NCI-H1930 (cell line): ENCODE measurements at places on chromosomes 2 and 18.

DNA sequence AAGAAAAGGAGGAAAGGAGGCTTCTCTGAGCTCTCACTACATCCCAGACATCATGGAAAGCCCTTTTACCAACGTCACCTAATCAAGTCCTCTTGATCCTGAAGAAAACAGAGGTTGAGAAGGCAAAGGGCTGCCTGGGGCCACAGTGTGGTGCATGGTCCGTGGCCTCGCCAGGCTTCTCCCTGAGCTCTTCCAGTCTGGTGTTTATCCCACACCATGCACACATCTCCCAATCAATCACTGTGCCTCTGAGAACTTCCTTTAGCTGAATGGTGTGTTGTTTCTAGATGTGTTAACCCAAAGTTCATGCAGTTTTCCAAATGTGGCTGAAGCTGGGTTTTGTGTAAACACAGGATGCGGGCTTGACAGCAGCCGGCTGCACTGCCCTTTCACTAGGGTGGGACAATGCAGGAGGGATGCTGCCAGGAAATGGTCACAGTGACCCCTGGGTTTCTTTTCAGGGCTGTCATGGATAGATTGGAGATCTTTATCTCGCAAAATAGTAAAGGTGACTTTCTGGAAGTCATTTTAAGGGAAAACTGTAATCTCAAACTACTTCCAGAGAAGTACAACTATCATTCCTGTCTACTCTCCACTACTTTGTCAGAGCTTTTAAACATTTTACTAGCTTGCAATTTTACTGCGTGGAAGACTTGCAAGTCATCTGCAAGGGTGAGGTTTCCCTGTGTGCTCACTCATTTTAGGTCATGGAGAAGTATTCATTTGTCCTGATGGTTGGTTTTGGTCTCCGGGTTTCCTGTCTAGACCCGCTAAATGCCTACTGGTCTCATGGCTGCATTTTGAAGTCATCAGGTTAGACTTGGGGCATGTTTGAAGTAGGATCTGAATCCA is 54.6 kb downstream of the IL1R2 start:
- no peak for DNase-seq

- DNase-seq = no peak
These were observed 151.6 kb downstream of the DTNB start for GRCh38 chr2:25521665-25522387.

- no peak for DNase-seq
These were observed 53.9 kb downstream of the NCK2 start for GRCh38 chr2:105798595-105798994.

DNA sequence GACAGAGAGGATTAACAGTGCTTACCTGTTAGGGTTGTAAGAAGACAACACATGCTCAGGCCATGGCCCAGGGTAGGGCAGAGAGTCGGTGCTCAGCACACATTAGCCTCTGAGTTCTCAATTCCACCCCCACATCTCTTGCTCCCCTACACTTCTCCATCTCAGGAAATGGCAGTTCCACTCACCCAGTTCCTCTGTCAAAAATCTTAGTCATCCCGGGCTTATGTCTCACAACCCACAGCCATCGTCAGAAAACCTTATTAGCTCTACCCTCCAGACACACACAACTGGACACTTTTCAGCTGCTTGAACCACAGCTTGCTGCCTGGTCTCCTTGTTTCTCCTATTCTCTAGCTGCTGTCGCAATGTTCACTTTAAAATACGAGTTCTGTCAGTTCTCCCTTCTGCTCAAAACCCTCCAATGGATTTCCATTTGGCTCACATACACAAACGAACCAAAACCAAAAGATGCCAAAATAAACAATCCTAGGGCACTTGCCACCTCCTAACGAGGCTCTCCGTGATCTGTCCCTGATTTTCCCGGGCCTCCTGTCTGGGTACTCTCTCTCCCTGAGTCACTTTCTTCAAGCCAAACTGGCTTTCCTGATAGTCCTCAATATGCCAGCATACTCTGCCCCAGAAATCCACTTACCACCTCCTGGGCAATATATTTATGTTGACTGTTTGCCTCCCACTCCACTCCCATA is 89.7 kb downstream of the KCTD1 start:
- no peak for DNase-seq

GRCh38 chr2:99881901-99882591 is 260.3 kb downstream of the AFF3 start:
- no peak for DNase-seq

DNA sequence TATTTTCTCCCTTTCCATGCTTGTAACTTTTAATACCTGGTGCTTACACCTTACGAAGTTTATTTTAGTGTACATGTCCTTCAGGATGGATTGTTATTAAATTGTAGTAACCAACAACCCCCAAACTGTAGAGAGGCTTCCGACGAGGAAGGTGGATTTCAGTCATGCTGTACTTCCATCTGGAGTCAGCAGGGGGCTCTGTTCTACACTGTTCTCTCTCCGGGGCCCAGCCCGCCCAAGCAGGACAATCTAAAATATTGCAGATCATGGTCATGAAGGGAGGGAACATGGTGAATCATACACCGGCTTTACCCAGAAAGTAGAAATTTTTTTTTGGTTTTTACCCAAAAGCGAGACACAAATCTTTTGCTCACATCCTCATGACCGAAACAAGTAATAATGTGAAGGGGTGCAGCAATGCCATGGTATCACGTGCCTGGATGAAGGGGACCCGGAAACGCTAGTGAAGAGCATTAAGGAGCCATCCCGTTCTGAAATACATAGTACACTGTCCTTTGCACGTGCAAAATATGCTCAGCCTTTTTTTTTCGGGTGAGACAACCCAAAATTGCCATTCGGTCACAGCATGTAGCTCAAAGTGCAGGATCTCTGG is 884.8 kb downstream of the EPHA4 start:
- DNase-seq = no peak

DNA sequence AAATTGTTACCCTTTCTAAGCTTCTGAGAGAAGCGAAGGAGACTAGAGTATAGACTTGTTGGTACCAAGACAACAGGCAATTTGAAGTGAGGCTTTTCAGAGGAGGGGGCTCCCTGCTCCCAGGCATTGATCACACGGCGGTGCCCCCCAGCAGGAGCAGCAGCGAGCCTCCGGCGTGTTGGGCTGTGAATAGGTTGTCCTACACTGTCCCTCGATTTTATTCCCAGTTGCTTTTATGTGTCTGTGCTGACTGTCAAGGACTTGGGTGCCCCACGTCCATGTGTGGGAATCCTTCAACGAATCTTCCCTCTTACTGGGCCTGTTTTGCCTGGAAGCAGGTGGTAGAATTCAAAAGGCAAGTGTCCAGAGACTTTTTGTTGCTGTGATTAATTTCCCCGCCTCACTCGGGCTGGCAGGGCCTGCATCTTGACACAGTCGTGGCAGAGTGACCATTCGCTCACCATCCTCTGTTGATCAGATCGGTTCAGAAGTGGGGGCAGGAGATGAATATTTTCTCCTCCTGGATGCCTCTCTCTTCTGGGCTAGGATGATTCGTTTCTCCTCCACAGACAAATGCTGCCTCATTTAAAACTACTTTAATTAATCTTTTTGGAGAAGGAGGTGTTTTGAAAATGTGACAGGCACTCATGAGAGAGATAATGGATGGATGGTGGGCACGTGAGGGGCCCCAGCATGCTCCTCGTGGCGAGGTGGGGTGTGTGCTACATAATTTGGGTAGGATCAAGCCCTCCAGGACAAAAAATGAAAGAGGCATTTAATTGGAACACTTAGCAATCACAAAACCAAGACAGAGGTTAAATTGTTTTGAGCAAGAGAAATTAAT is 77.6 kb downstream of the SMIM21 start:
- no peak for DNase-seq

- peak; percentile 81 for DNase-seq
These were observed at the start of gene CNNM3 for GRCh38 chr2:96816127-96816835. CNNM3 (plus strand) TSS chr2:96816268; CDS start chr2:96816278, 10 bp downstream.

GRCh38 chr2:222284466-222284865 is 14.3 kb downstream of the PAX3 start:
- DNase-seq = no peak

DNA sequence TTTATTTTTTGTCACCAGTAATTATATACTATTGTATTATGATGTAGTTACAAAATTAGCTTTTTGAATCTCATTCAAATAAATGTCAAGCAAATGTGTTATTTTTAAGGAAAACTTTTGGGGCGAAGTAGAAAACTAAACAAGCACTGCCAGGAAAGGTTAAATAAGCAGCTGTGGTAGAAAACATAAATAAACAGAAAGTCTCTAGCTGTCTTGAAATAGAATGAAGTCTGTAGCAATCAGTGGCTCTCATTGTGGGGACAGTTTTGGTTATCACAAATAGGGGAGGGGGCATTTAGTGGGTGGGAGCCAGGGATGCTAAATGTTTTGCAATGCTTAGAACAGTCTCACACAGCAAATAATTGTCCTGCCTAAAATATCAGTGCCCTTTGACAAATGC is 3.4 kb downstream of the INSIG2 start:
- DNase-seq = no peak

GRCh38 chr18:39698436-39698835 is 2132.8 kb upstream of the CELF4 start:
- no peak for DNase-seq

GRCh38 chr2:104781151-104781550 is 72.8 kb upstream of the POU3F3 start:
- no peak for DNase-seq

GRCh38 chr18:23107718-23108117 is 27.6 kb upstream of the CABLES1 start:
- no peak for DNase-seq

DNA sequence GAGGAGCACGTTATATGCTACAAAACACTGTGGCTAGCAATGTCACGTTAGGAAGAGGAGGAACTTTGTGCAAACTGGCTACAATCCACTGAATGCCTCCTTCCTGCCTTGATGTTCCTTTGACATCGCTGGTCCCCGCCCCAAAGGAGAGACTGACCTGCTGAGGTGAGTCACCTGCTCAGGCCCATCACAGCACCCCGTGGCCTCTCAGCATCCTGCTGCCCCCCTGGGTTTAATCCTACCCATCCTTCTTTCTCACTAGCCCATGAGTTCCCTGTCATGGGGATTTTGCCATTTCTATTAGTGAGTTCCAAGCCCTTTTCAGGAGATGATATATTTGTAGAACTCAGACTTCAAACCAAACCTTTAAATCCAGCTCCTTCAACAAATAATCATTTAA is 16.2 kb downstream of the DLGAP1 start:
- no peak for DNase-seq

DNA sequence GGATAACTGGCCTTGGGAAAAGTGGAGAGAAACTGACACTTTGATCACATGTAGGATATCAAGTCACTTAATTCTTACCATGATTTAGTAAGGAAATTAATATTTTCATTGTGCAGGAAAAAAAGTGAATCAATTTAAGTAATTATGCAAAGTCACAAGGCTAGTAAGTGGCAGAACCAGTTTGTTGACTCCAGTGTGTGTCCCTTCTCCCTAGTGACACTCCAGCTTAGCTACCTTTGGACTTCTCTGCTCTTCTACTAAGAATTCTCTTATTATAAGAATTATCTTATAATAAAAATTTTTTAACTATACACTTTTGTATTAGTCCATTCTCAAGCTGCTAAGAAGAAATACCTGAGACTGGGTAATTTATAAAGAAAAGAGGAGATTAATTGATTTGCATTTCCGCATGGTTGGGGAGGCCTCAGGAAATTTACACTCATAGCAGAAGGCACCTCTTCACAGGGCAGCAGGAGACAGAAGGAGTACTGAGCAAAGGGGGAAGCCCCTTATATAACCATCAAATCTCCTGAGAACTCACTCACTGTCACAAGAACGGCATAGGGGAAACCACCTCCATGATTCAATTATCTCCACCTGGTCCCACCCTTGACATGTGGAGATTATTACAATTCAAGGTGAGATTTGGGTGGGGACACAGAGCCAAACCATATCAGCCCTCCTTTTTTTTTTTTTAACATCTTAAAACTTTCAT is 13.6 kb downstream of the COL4A4 start:
- DNase-seq = no peak

DNA sequence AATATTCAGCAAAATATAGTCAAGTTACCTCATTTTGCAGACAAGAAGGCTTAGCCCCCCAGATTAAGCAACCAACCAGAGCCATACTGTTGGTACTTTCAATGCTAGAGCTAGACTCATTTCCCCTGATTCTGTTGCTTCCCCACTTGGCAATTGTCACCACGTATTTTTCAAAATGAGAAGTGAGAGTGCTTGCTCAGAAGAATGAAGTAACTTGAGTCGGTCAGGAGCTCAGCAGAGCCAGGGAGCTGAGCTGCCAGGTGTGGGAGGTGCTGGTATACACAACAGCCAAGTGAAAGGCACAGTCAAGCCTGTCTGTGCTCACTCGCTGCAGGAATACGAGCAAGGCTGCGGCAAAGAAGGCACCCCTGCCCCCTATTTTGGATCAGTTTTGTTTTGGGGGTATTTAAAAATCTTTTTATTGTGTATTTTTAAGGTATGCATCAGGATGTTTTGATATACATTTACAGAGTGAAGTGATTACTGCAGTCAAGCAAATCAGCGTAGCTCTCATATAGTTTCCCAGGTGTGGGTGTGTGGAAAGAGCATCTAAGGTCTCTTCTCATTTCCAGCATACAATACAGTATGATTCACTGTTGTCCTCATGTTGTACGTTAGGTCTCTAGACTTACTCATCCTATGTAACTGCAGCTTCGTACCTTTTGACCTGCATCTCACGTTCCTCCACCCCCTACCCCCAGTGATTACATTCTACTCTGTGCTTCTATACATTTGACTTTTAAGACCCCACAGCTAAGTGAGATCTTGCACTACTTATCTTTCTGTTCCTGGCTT is 62.4 kb downstream of the MRPS9 start:
- DNase-seq = no peak

DNA sequence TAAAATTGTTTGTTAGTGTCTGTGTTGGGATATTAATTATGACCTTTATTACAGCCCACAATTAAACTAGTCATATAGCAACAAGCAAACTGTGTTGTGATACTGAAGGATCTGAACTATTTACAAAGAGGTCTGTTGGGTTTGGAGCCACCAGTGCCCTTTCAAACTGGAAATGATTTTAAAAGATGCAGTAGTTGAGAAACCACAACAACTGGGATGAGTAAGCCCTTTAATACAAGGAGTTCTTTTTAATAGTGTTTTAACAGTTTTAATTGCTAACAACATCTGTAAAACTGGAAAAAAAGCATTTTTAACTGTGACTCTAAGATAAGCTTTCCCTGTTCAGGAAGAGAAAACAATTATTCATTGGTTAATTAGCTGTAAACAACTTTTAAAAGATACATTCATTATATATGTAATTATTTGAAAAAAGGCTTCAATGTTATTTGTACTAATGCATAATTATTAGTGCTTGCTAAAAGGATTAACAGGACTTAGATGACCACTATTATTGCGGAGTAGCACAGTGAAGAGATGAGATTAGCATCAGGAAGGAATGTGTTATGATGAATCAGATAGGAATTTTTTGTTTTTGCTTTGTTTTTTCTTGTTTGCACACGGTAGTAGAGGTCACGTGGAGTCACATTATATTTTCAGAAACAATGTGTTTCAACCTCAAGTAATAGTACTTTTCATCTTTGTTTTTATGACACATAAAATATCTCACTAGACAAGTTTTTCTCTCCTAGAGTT is 392.7 kb upstream of the FANCL start:
- DNase-seq = no peak

DNA sequence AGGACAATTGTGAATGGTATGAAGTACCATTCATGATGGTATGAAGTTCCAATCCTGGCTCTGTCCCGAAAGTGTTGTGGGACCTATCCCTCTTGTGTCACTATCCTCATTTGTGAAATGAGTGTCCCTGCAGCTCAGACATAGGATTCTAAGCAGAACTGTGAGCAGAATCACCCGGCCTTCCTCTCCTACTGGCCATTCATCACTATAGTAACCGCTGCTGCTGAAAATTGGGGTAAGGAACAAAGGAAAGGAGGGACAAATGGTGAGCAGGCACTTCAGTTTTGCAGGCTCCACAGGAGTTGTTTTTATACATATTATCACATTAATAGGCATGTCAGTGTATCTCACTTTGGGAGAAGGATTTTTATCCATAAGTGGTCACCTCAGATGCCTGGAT is 27.4 kb downstream of the SMYD1 start:
- DNase-seq = no peak
